H4 (cell line): ENCODE measurements at places on chromosomes 13 and 19. TPM values are rescaled to one million over a fixed set of nuclear protein-coding genes. Genes with fewer than 3 reads are reported as not detected.

CYP2S1 gene
- total RNA-seq = 3.0 and 4.1 TPM in 2 replicates

HIF3A gene
- total RNA-seq = not detected in 2 replicates

IL4I1 gene
- 0.15 TPM in 1 of 2 replicates, not detected in the other for total RNA-seq

ZNF765 gene
- total RNA-seq = 5.3 and 6.7 TPM in 2 replicates

TMIGD2 gene
- not detected in 2 replicates for total RNA-seq

TMEM272 gene
- total RNA-seq = not detected in 2 replicates

RNF113B gene
- total RNA-seq = not detected in 2 replicates

KLK6 gene
- not detected in 2 replicates for total RNA-seq

SPACA4 gene
- total RNA-seq = not detected in 2 replicates

PROZ gene
- total RNA-seq = not detected in 2 replicates

STAP2 gene
- 0.19 and 0.78 TPM in 2 replicates for total RNA-seq

ZNF610 gene
- total RNA-seq = 1.1 and 2.2 TPM in 2 replicates

NLRP5 gene
- 0.12 and 1.3 TPM in 2 replicates for total RNA-seq

ADGRE3 gene
- not detected in 2 replicates for total RNA-seq

TBXA2R gene
- total RNA-seq = 1.6 TPM in 1 of 2 replicates, not detected in the other

MUC16 gene
- not detected in 2 replicates for total RNA-seq
